ENCODE measurements at places on chromosomes 7 and 10.

DNA sequence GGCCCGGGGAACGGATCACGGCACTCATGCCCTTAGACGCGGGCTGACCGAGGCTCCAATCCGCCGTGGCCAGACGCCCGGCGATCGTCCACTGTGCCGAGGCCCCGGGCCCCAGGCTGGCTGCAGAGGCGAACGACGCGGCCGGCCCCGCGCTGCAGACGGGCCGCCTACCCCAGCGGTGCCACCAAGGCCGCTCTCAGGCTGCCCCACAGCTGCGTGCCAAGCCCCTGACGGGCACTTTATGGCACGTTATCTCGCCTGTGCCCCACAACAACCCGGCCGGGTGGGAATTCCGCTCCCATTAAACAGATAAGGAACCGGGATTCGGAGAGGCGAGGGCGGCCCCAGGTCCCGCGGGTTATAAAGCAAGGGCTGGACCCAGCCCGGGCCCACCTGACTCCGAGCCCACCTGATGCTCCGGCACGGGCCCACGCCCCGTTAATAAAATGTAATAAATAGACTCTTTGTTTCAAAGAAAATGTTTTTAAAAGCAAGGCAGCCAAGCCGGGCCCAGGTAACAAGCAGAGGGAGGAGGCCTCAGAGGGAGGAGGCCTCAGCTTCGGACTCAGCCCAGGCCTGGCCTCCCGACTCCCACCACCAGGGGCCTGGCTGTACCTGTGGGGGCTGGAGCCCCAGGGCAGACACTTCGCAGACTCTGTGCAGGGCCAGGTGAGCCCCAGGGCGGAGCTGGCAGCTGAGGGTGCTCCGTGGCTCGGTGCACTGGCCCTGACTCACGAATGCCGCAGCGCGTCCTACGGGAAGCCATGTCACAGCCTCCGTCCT is 79.7 kb downstream of the FOXL3 start:
- DNase-seq, result no peak

GRCh38 chr7:56046721-56047445 is 4.4 kb downstream of the PSPH start:
- DNase-seq, result no peak

DNA sequence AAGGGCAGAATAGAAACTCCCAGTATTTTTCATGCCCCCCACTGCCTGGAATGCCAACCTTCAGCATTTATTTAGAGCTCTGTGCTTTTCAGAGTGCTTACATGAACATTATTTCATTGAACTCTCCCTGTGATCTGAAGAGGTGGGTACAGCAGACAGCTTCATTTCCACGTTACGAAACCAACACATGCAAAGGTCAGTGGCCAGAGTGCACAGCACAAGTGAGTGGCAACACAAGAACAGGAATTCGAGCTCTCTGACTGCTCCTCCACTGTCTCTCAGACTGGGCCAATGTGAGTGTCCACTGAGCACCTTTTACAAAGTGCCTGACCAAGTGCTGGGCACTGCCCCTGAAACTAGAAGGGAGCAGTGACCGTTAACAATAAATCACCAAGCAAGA is 162.9 kb downstream of the GLI3 start:
- DNase-seq, result no peak

- no peak for DNase-seq
Measured at GRCh38 chr7:138243430-138243829, 167.2 kb downstream of the AKR1D1 start.

GRCh38 chr7:6023974-6024435 is 7.2 kb upstream of the ANKRD61 start:
- no peak for DNase-seq

DNA sequence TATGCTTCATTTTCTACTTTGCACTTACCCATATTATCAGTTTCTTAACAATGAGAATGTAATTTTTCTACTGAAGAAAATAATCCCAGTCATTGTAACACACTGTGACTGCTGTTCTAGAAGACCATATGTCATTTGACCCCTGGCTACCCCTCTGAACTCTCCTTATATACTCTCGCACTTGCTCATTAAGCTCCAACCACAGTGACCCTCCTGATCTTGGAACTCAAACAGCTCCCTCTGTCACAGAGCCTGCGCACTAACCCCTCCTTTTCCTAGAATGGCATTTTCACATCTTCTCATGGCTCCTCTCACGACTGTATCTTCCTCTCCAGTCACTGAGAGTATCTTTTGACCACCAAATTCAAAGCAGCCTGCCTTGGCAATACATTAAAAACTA is 169.7 kb downstream of the CACNA2D1 start:
- DNase-seq, result no peak

- no peak for DNase-seq
Measured at GRCh38 chr10:15325243-15325943, 45.7 kb downstream of the FAM171A1 start.

GRCh38 chr10:92750791-92751533 is 61.2 kb downstream of the HHEX start:
- no peak for DNase-seq

DNA sequence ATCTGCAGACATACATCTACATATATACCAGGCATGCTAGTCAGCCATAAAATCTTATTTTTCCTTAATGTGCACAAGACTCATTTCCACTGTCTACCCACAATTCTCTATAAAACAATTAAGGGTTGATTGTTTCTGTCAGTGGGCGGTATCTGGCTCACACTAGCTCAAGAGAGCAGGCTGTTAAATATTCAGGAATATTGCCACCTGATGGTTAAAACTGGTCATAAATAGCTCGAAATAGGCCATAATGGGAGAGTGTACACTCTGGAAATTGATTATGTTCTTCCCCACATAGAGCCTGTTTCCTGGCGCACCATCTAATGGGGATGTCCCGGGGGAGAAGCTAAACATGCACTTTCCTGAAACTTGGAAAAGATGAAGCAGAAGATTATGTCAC is 620.6 kb upstream of the ANKRD30A start:
- DNase-seq, result no peak

- DNase-seq, result no peak
Measured at GRCh38 chr10:33382921-33383713, 48.6 kb upstream of the NRP1 start.

- DNase-seq, result no peak
Measured at GRCh38 chr7:80763289-80763688, 124.8 kb downstream of the CD36 start.

- no peak for DNase-seq
Measured at GRCh38 chr7:37550872-37551271, 102.2 kb upstream of the ELMO1 start.

GRCh38 chr10:97916586-97916985 is 66.9 kb downstream of the GOLGA7B start:
- no peak for DNase-seq

GRCh38 chr10:23804125-23804524 is 365.2 kb downstream of the OTUD1 start:
- no peak for DNase-seq

- no peak for DNase-seq
Measured at GRCh38 chr10:50567384-50567783, 56.4 kb downstream of the SGMS1 start.

DNA sequence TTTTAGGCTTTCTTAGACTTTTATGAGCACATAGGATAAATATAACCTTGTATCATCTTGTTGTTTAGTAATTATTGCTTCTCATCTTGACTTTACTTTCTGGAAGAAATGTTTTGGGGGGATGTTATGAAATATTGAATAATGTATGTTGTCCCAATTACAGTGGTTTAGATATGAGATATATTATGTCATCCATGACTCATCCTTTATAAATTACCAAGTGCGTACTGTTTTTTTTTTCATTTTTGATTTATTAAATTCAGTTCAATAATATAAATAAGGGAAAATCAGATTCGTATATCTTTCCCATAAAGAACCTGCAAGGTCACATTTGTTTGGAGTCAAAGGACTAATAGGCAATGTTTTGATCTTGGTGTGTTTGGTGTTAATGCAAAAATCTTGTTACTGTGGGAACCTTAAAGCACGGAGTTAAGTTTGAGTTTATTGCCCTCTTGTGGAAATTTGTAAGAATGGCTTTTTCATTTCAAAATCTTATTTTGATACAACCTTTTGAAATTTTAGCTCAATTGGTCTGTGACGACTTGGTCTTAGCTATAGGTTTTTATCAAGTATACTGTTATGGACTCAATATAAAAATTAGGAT is 108.6 kb downstream of the SRI start:
- DNase-seq, result no peak

- DNase-seq, result no peak
Measured at GRCh38 chr7:94044806-94045205, 40.7 kb upstream of the BET1 start.
